ENCODE measurements at places on chromosomes 3 and 15.

- DNase-seq: no peak
Observed at GRCh38 chr3:172875039-172875438, 124.5 kb downstream of the ECT2 start.

GRCh38 chr3:43217206-43217605 is 69.1 kb upstream of the SNRK start:
- DNase-seq: no peak

GRCh38 chr15:64037116-64037515 is 9.2 kb downstream of the DAPK2 start:
- no peak for DNase-seq

DNA sequence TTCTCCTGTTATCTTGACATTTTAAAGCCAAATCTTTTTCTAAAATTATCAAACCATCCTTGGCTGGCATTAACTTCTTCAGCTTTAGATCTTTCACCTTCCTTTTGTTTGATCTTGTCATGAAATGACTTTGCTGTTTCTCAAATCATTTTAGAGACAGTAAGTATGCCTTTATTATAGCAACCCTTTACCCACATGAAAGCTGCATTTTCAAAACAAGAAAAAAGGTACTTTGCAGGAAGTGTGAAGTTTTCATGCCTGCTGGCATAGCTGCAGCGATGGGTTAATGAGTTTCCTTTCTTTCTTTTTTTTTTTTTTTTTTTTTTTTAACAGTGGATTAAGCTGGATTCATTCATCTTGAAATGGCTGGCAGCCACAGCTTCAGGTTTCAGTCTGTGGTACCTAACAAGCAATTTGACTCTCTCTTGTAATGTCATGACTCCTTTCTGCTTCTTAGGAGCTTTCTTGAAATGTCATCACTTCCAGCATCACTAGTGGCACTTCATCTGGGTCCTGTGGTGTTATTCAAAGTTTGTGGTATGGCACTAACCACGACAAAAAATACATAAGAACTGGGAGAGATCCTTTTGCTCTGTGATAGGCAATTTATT is 18.8 kb downstream of the SLC25A26 start:
- DNase-seq: no peak

GRCh38 chr3:140244893-140245292 is 309.9 kb downstream of the CLSTN2 start:
- no peak for DNase-seq

- DNase-seq: no peak
Observed at GRCh38 chr3:63798949-63799348, 20.1 kb upstream of the C3orf49 start.

DNA sequence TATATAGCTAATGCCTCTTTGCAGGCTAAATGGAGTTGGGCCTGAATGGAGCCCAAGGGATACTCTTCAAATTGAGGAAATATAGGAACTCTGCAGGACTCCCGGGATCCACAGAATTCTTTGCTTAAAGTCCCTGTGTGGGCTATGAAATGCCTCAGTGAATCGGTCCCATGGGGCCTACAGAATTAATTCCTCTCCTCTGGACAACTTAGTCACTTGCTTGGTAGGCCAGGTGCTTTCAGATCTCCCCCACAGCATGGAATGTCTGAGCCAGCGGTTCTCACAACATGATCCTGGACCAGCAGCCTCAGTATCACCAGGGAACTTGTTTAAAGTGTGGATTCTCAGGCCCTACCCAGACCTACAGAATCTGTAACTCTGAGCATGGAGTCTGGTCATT is 15.1 kb upstream of the PRICKLE2 start:
- no peak for DNase-seq

GRCh38 chr15:75775296-75776064 is 62.8 kb upstream of the CSPG4 start:
- no peak for DNase-seq

- DNase-seq: no peak
Observed at GRCh38 chr3:144760831-144761230, 789.2 kb downstream of the DIPK2A start.

DNA sequence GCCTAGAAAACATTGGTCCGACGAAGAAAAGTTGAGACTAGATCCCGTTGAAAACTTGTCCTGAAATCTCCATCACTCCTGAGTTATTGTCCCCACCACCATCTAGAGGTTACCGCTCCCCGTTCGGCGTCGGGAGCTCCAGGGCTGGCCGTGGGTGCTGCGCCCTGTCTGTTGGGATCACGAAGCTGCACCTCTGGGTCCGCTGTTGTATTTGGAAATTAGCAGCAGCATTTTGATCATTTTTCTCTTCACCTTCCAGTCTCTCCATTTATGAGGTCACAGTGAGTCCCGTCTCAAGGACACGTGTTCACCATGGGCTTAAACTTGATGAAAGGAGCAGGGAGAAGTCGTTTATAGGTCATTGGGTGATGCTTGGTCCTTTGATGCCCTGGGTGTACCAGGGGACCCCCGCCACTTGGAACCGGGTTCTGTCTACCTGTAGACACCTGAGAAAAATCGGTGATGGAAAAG is 565 bp downstream of the MANF start:
- no peak for DNase-seq

DNA sequence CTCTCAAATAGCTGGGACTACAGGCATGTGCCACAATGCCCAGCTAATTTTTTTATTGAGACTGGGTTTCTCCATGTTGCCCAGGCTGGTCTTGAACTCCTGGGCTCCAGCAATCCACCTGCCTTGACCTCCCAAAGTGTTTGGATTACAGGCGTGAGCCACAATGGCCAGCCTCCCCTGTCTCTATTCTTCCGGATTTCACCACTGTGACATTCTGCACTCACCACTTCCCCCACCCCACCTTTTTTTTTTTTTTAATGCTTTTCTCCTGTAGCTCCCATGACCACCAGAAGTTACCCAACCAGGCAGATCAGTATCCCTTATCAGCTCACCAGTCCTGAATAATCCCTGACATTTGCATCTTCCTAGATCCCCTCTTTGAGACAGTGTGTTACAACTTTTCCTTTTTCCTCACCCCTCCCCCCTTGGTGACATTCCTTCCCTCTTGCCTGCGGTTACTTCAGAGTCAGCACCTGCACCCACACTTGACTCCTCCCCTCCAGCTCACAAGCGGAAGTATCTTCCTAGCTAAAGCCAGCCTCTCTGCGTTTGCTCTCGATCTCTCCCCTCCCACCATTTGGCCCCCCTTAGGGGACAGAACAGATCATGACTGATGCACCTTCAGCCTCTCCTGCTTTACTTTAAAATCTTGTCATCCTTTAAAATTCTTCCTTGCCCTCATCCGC is 13.5 kb upstream of the ZNF592 start:
- peak; percentile 63 for DNase-seq

DNA sequence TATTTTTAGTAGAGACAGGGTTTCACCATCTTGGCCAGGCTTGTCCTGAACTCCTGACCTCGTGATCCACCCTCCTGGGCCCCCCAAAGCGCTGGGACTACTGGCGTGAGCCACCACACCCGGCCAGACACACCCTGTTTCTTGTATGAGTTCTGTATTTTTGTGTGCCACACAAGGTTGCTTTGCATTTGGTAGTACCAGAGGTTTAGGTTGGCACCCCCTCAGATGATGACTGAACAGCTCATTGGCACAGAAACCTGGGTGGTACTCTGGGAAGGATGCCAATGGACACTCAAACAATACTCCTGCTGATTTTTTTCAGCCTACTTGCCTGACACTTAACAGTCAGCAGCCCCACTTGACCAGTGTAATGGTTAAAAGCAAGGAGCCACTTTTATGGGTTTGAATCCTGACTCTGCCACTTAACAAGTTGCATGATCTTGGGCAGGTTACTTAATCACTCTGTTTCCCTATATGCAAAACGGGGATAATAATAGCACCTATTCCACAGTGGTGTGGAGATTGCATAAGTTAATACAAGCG is 39.2 kb upstream of the BCL2A1 start:
- DNase-seq: no peak

DNA sequence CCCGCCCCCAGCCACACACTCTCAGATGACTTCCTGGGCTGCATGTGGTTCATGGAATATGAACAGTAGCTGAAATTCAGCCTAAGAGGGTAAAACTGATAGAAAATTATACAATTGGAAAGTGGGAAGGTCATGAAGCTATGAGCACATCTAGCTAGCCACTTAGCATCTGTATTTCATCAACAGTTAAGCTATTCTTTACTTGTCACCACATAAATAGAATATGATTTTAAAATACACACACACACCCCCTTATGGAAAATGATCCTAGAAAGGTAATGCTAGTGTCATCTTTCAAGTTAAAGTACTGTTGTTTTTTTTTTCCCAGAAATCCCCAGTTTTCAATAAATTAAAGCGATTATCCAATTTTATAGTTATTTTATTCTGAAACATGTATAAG is 3.6 kb downstream of the MAP4 start:
- DNase-seq: no peak

DNA sequence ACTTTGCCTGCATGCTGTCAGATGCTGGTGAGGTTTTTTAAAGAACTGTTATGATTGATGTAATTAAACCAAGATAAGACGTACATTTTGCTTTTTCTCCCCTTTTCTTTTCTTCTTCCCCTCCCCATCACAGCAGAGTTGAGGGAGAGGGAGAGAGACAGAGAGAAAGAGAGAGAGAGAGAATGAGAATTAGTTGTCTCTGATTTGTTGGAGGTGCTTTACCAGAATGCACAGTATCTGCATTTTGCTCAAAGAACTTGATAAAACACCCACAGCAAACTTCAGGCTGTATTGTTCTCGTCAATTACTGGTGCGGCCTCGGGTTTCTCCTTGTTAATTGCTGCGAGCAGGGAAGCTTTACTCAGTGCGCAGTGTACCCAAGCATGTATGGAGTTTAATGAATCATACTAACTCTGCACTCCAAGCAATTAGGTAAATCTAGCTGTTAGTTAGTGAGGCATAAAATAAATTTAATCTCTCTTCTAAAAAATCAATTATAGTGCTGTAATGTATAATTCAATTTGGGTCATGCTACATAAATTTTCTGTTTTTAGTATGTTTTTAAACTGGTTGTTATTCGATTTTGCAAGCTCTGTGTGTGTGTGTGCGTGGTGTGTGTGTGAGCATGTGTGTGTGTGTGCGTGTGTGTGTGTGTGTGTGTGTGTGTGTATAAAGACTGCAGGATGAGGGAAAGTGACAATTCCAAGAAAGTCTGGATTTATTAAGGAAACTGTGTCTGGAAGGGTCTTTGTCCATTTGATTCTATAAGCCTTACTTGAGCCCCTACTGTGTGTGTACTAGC is 273.4 kb downstream of the TLE3 start:
- no peak for DNase-seq

DNA sequence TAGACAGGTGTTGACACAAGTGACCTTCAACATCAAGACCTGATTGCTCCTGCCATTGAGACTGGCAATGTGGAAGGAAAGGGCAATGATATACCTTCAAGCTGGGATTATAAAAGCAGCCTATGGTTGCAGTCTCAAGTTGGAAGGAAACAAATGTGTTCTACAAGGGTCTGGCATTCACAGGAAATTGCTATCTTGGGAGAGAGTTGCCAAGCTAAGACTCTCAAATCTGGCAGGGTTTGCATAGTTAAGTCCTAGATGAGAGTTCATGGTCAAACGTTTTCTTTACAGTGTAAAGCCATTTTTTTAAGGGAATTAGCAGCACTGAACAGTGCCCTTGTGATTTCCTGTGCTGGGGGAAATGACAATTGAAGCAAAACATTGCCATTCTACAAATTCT is 546.9 kb upstream of the CFAP20DC start:
- no peak for DNase-seq

GRCh38 chr15:58330741-58331559 is 100.8 kb upstream of the LIPC start:
- no peak for DNase-seq

DNA sequence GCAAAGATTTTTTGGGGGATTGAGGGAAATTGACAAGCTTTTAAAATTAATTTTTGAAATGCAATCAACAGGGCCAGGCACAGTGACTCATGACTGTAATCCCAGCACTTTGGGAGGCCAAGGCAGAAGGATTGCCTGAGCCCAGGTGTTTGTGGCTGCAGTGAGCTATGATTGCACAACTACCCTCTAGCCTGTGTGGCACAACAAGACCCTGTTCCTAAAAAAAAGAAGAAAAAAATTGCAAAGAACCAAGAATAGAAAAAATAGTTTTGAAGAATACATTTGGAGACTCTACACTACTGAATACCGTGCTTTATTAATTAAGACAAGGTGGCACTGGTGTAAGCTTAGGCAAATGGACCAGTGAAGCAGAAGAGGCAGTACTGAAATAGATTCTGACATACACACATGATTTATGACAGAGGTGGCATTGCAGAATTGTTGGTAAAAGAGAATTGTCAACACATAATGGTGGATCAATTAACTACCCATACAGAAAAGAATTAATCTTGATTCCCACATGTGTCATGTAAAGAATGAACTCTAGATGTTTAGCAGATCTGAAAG is 443.3 kb upstream of the ATP11B start:
- no peak for DNase-seq

- DNase-seq: no peak
Observed at GRCh38 chr3:32398531-32398930, 6.9 kb downstream of the CMTM7 start.

- no peak for DNase-seq
Observed at GRCh38 chr15:63440756-63441155, 59.1 kb upstream of the CA12 start.

GRCh38 chr15:98658831-98659699 is 10.7 kb downstream of the IGF1R start:
- DNase-seq: peak; percentile 60

- DNase-seq: no peak
Observed at GRCh38 chr15:27457766-27458165, 486.8 kb downstream of the GABRG3 start.

All from IMR-90 (cell line).